A172 (cell line): ENCODE measurements at places on chromosomes 16 and 17.

GRCh38 chr16:8481810-8482209 is 108.5 kb downstream of the TMEM114 start:
- no peak for DNase-seq

DNA sequence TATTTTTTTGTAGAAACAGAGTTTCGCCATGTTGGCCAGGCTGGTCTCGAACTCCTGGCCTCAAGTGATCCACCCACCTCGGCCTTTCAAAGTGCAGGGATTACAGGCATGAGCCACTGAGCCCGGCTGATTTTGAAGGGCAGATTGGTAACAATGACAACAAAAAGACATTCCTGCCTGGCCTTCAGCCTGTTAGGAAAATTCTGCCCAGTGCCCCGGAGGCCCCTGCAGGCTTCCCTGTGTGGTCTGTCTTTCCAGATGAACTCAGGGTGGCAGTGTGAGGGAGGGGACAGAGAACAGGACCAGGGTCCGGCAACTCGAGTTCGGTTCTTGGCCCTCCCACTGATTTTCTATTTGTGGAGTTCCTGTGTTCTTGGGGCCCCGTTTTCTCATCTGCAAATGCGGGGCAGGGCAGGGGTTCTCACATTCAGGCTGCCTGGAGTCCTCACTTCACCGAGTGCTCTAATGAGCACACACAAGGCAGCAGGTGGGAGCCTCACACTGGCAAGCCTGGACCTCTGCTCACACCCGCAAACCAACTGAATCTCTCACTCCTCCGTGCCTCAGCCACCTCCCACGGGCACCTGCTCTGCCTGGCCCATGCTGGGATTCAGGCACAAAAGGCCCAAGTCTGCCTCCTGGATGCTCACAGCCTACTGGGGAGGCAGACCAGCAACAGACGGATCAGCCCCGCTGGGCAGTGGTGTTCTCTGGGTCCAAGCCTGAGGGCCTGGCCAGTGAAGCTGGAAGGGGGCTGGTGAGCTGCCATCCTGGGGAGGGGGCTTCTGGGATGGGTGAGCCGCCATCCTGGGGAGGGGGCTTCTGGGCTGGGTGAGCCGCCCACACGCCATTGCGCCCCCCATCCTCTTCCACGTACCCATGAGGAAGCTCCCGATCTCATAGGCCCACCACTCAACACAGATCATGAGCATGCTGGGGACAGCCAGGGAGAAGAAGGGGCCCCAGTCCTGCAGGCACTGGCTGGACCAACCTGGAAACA is 10.3 kb downstream of the SLC47A2 start:
- DNase-seq: no peak

GRCh38 chr16:56356276-56357240 is 68.8 kb downstream of the AMFR start:
- peak; percentile 83 for DNase-seq

DNA sequence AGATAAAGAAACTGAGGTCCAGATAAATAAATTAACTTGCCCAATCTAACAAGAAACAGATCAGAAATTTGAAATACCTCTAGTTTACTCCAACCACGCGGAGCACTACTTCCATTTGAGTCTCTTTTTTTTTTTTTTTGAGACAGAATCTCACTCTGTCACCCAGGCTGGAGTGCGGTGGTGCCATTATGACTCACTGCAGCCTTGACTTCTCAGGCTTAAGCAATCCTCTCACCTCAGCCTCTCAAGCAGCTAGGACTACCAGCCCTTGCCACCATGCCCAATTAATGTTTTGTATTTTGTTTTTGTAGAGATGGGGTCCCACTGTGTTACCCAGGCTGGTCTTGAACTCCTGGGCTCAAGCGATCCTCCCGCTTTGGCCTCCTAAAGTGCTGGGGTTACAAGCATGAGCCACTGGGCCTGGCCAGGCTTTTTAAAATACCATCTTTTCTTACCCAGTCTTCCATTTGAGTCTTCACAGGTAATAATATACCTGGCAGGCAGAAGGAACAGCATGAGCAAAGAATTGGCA is 3.3 kb upstream of the NACA2 start:
- DNase-seq: no peak

DNA sequence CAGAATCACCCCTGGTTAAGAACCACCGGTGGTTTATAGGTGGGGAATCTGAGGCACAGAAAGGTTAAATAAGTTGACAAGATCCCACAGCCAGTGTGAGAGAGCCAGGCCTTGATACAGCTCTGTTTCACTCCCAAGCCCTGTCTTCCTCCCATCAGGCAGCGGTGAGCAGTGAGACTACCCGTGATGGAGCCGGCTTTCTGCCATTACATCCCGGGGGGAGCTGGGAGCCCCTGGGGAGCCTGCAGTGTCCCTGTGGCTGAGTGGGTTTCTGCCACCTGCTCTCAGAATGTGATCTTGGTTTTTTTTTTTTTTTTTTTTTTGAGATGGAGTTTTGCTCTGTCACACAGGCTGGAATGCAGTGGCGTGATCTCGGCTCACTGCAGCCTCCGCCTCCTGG is 66.4 kb downstream of the ABCC1 start:
- DNase-seq: no peak

GRCh38 chr17:40075201-40075941 is 12.6 kb downstream of the THRA start:
- no peak for DNase-seq

DNA sequence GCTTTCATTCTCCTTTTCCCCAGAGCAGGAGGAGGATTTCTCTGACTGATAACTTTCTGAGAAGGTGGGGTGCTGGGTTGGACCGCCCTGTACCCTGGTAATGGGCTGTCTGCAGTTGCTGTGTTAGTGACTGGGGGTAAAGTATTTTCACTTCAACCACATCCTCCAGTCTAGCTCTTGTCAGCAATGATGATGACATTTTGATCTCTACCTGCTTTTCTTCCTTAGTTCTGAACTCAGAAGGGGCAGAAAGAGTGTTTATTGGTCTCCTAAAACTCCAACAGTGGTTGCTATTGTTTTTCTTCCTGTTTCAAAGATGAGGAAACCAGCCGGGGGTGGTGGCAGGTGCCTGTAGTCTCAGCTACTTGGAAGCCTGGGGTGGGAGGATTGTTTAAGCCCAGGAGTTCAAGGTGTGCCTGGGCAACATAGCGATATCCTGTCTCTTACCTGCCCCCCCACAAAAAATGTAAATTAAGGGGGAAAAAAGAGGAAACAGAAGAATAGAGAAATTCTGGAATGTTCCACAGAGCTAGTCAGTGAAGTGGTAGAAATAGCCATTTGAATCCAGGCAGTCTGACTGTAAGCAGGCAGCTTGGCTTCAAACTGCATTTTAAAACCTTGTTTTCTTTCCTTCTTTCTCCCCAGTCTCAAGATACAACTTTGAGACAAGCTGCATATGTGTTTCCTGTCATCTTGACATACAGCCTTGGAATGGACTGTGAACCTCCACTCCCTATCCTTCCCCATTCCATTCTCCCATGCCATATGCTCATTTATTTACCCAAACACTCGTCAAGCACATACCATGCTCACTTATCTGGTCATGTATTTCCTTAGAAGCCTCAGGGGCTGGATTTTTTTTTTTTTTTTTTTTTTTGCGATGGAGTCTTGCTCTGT is 3.3 kb upstream of the N4BP1 start:
- DNase-seq: no peak

GRCh38 chr16:54780266-54780665 is 150.4 kb upstream of the IRX5 start:
- DNase-seq: no peak

- no peak for DNase-seq
These were observed 9.5 kb downstream of the BLTP2 start for GRCh38 chr17:28635506-28635905.

DNA sequence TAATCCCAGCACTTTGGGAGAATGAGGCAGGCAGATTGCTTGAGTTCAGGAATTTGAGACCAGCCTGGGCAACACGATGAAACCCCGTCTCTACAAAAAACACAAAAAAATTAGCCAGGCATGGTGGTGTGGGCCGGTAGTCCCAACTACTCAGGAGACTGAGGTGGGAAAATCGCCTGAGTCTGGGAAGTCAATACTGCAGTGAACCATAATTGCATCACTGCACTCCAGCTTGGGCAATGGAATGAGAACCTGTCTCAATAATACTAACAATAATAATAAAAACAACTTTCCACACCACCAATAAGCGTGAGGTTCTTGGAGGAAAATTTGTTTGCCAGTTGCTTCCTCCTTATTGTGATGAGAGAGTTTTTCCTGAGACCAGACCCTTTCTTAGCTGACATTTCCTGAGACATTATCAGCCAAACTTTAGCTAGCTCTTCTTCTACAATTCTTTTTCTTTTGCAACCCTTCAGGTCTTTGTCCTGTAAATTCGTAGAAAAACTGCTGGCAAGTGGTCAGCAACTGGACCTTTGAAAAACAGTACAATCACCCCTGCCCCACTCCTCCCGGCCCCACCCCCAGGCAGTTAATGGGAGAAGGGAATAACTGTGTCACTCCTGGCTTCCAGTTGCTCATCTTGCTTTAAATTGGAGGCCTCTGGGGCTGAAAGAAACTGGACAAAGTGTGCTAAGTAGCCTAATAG is 3.5 kb upstream of the EZH1 start:
- no peak for DNase-seq

DNA sequence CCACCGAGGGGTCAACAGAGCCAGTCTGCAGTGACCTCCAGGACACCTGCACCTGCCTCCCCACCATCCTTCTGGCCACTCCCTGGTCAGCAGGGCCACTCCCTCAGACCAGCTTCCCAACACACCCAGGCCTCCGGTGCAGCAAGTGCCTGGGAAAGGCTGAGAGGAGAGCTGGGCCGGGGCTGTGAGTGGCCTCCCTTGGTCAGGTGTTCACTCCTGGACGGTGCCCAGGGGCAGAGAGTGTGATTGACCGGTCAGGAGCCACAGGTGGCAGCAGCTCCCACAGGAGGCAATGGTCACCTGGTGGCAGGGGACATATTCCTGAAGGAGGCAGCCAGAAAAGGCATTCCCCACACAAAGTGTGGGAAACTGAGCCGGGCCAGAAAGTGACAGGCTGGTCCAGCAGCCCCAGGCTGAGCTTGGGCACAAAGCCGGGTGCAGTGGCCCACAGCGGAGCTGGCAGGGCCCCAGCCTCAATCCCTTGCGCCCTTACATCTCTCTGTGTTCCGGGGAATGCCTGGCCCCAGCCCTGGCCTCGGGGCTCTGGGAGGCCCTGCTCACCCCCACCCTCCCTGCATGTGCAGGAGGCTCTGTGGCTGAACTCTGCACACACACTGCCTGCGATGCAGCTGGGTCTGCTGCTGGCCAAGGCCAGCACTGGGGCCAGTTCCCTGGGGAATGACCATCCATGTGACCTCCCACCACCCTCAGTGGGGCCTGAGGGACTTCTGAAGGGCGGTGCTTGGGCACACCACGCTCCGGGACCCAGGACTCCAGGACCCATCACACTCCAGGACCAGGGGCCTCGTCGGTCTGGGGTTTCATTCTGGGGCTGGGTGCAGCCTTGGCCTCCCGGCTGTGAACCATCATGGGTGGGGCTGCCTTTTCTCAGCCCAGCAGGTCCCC is 1.2 kb upstream of the C17orf99 start:
- DNase-seq: peak; percentile 52

DNA sequence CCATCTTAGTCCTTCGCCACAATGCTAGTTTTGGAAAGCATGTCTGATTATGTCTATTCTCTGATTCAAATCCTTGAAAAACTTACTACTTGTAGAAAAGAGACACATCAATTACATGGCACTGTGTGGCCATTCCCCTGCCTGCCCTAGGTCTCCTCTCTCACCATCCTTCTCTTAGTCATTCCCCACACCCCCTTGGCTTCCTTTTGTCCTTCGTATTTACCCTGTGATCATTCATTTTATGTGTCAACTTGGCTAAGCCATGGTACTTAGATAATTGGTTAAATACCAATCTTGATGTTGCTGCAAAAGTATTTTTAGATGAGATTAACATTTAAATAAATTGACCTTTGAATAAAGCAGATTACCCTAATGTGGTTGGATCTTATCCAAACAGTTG is 122.9 kb upstream of the CDH11 start:
- DNase-seq: no peak

- no peak for DNase-seq
These were observed 265.3 kb downstream of the MAP2K6 start for GRCh38 chr17:69679829-69680228.

- no peak for DNase-seq
These were observed 177.1 kb downstream of the HS3ST4 start for GRCh38 chr16:25868706-25869370.

DNA sequence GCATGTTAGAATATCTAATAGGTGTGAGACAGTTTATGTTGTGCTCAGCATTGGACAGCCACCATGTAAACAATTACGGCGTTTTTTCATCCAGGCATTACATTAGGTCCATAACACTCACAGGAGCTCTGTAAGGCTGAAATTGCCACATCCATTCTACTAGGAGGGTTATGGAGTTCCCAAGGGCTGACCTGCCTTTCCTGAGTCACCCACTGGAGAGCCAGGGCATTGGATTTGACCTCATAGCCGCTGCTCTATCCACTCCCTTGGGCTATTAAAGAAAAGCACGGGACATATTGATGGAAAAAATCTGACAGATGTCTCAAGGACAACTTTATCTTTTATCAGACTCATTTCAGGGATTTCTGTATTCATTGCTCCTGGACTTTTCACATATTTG is 306.3 kb upstream of the HSBP1 start:
- no peak for DNase-seq

DNA sequence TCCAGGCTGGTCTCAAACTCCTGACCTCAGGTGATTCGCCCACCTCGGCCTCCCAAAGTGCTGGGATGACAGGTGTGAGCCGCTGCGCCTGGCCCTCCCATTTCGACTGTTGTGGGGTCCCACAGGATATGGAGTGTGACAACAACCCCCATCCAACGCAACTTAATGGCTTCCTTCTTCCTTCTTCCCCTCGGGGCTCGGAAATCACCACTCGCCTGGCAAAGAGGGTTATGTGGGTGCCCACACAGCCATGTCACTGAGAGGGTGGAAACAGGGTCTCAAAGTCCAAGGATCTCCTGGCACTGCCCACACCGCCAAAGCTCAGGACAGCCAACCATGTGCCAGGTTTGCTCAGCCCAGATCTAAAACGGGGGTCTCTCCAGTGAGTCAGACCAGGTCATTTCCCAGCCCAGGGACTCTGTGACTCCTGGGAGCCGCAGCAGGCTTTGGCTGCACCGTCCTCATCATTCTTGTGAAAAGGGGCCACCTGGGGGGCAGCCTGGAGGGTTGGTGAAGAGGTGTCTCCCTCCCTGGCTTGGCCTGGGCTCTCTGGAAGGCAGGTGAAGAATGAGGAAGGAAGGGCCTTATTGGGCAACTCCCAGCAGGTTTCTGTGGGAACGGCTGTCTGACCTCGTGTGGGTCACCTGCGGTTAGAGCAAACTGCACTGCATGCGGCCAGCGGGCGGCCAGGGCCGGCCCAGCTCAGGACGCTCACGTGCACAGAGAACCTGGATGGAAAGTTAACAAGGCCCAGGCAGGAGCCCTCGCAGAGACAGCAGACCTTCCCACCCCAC is 25.3 kb upstream of the LITAF start:
- peak; percentile 35 for DNase-seq

DNA sequence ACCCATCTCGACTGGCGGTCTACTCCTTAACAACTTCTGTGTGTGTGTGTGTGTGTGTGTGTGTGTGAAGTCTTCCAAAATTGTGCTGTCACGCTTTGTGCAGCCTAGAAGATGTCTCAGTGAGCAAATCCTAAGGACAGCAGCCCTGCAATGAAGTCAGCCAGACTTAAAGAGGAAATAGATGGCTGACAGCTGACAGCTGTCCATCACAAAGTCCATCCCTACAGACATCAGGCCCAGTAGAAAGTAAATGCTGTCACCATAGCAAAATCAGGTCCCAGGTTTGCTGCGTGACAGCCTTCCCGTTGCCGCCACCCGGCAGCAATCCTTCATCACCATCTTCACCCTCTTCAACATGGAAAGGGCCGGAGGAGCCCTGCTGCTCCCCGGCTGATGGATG is 416.0 kb downstream of the SOX9 start:
- no peak for DNase-seq

- no peak for DNase-seq
These were observed 4.9 kb downstream of the MYLK3 start for GRCh38 chr16:46743232-46743719.

GRCh38 chr17:64103391-64104364 is 26.3 kb downstream of the ERN1 start:
- DNase-seq: peak; percentile 69
